ENCODE measurements at places on chromosomes 3 and 15. TPM values are rescaled to one million over a fixed set of nuclear protein-coding genes. Genes with fewer than 3 reads are reported as not detected.
A peak's percentile ranks its signal among the peaks of the same experiment; 100 is the strongest.

- DNase-seq: no peak
Observed at GRCh38 chr3:44117239-44117638, 124.4 kb upstream of the TOPAZ1 start.

Gene TRIM42
- total RNA-seq: not detected

Gene C2CD4A
- not detected for total RNA-seq

- peak; percentile 81 for DNase-seq
Observed at GRCh38 chr3:136250903-136251460, 842 bp downstream of the PCCB start.

- DNase-seq: peak; percentile 71
Observed at GRCh38 chr15:23866832-23867231, 179.7 kb upstream of the NDN start.

- no peak for DNase-seq
Observed at GRCh38 chr15:38503496-38503895, 49.6 kb downstream of the FAM98B start.

- no peak for DNase-seq
Observed at GRCh38 chr3:151800431-151800830, 13.5 kb upstream of the AADAC start.

- DNase-seq: no peak
Observed at GRCh38 chr3:53702776-53703530, 143.3 kb downstream of the CHDH start.

DNA sequence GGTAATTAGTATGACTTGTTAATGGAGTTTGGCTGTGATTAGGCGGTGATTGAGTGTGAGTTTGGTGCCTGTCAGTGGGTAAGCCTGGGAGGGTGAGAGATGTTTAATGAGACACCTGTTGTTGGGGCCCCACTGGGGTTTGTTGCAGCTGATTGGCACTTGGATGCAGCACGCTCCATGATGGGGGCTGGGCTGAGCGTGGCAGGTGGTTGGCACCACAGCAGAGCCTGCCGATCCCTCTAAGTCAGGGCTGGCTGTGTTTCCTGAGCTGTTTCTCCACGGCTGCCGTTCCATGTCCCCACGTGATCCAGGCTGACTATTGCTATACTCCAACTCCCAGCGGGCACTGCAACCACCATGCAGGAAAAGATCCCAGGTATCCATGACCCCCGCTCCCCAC is 93.5 kb upstream of the ARRDC4 start:
- peak; percentile 81 for DNase-seq

Gene ZNF197
- total RNA-seq: 28.8 TPM

DNA sequence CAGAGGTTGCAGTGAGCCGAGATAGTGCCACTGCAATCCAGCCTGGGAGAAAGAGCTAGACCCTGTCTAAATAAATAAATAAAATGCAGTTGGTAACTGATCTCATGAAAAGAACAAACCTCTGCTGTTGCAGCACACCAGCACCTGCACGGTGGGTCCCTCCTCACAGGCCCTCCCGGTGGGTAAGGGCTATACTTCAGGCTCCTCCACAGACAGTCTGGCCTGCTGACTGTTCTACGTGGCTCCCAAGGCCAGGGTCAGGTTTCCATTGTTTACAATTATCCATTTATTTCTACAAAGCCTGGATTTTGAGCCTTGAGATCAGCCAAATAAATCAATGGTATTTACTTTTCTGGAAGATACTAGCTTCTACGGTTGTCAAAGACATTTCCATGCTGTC is 5.1 kb upstream of the APBA2 start:
- DNase-seq: no peak

Gene TIGIT
- not detected for total RNA-seq

GRCh38 chr3:72745146-72745999 is 102.9 kb downstream of the SHQ1 start:
- DNase-seq: no peak

Gene NAA50
- total RNA-seq: 263 TPM

GRCh38 chr3:170809975-170810357 is 60.0 kb downstream of the RPL22L1 start:
- DNase-seq: no peak

Gene TRPC1
- 28.9 TPM for total RNA-seq

GRCh38 chr3:140006331-140006730 is 71.3 kb downstream of the CLSTN2 start:
- DNase-seq: peak; percentile 68

DNA sequence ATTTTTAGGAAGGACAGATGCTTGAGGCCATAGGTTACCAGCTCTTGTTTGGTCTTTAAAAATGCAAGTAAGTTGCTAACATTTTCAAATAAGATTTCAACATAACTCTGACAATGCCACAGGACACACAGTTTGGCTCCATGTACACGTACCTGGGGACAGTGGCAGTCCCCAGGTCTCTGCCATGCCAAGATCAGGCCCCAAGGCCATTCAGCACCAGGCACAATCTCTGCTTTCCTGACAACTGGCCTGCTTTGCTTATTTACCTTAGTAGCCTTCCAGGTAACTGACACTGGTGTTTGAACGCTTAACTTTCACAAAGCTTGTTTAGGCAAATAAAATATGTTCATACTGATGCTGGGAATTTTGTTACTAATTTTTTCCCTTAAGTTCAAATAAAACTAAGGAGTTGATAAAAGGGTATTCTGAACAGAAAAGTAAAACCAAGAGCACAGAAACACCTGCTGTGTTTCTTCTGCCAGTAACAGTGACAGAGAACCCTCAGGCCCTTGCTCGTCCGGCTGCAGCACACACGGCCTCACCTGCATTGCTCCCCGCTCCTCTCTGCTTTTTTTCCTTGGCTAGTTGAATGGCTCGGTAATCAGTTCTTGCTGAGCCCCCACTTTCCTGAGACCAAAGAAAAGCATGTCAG is 16.5 kb downstream of the ZXDC start:
- no peak for DNase-seq

DNA sequence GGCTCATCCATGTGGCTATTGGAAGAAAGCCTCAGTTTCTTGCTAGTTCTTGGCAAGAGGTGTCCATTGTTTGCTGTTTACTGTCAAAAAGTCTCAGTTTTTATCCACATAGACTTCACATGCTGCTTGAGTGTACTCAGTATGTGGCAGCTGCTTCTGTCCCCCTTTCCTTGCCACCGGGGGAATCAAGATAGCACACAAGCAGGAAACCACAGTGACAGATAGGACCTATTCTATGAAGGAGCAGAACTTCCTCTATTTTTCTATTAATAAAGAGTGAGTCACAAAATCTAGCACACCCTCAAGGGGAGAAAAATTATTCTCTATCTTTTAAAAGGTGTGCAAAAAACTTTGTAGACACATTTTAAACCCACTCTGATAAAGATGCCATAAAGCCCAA is 121.4 kb upstream of the GMNC start:
- no peak for DNase-seq

GRCh38 chr15:71278989-71279756 is 163.9 kb downstream of the THSD4 start:
- peak; percentile 85 for DNase-seq

- DNase-seq: no peak
Observed at GRCh38 chr15:26179906-26180305, 316.8 kb upstream of the ATP10A start.

GRCh38 chr3:139534455-139534812 is 5.1 kb downstream of the RBP1 start:
- peak; percentile 69 for DNase-seq

- DNase-seq: peak; percentile 31
Observed at GRCh38 chr15:47820747-47821319, 103.5 kb downstream of the SEMA6D start.

- DNase-seq: no peak
Observed at GRCh38 chr3:142566096-142566495, 12.4 kb downstream of the ATR start.

GRCh38 chr3:166243511-166243910 is 406.3 kb upstream of the BCHE start:
- DNase-seq: no peak

GRCh38 chr15:36653851-36654250 is 74.4 kb downstream of the CDIN1 start:
- DNase-seq: peak; percentile 24

DNA sequence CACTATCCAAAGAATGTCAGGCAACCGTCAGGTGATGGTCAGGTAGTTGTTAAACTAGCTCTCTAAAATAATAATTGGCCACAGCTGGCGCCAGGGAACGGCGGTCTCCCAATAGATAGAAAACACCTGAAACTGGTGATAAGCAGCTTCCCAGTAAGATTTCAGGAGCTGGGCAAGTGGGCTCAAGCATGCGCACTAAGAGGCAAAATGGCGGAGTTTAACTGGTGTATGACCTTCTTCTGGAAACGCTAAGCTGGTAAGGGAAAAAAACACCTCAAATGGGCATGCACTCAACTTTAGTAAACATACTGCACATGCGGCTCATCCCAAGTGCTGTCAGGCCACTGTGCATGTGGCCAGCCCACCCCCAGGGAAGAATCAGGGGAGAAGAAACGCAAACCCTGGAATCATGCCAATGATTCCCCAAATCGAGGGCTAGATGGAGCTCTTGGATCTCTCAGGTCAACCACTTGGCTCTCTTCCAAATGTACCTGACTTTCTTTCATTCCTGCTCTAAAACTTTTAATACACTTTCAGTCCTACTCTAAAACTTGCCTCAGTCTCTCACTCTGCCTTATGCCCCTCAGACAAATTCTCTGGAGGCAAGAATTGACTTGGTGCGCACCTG is 195.0 kb downstream of the ZNF621 start:
- DNase-seq: peak; percentile 64

Gene P4HTM
- total RNA-seq: 37.1 TPM

Gene WDR76
- total RNA-seq: 11.7 TPM

Gene SPTSSB
- total RNA-seq: 4.4 TPM

Gene HAPLN3
- 6.1 TPM for total RNA-seq

- DNase-seq: no peak
Observed at GRCh38 chr3:79406175-79406574, 361.6 kb downstream of the ROBO1 start.

Gene CTXN2
- not detected for total RNA-seq

GRCh38 chr3:12877040-12877439 is 35.7 kb upstream of the RPL32 start:
- DNase-seq: no peak

Gene SUMF1
- 55.4 TPM for total RNA-seq

Gene RBP2
- not detected for total RNA-seq

DNA sequence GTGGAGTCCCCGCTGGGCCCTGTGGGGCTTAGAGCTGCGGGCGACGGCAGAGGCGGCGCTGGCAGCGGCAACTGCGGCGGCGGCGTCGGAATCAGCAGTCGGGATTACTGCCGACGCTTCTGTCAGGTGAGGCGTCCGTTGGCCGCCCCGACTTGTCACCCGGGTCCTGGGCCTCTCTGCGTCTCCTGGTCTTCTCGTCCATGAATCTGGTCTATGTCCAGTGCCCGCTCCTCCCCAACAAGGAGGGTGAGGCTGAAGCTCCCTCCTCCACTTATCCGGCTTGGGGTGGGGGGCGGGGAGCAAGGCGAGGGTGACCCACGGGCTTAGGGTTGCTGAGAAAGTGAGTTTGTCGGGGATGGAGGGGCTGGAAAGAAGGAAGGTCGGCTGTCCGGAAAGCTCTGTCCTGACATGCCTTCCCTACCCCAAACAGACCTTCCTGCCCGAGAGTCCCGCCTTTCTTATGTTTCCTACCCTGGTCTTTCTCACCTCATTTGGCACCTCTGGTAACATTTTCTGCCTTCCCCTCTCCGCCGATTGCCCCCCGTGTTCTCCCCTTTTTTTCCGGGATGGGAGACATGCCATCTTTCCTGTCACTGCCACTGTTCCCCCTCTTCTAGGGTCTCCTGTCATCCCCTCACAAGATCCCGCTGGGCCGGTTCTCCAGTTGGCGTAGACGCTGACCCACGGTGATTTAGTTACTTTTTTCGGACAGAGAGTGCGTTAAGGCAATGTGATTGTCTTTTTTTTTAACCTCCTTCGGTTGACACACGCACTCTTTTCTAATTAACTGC is 520 bp downstream of the ZNF654 start:
- peak; percentile 37 for DNase-seq

Gene OR5K4
- total RNA-seq: not detected

- no peak for DNase-seq
Observed at GRCh38 chr3:190618330-190619030, 104.6 kb downstream of the IL1RAP start.

- no peak for DNase-seq
Observed at GRCh38 chr3:53485675-53486403, 8.6 kb upstream of the CACNA1D start.

Gene NAA80
- 5.6 TPM for total RNA-seq

DNA sequence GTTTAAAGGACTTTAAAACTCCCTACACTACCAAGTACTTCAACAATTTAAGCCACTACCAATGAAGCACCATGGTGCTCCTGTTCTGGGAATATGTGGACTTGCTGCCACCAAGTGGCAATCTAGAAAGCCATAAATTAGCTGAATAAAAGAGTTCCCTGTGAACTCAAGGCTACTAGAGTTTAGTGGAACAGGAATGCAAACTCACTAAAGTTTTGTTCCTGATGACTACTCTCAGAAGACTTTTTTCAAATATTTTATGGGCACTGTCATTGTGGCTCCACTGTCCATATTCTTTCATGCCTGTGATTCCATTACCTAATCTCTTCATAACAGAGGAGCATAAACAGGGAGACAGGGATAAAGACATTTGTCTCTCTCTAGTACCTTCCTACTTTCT is 63.9 kb downstream of the TMCC1 start:
- DNase-seq: peak; percentile 86

Gene CIB2
- 12.1 TPM for total RNA-seq

GRCh38 chr3:59443618-59444293 is 393.9 kb upstream of the CFAP20DC start:
- DNase-seq: no peak

GRCh38 chr3:127711021-127711695 is 38.4 kb downstream of the ABTB1 start:
- no peak for DNase-seq

Gene CELSR3
- total RNA-seq: 0.51 TPM

DNA sequence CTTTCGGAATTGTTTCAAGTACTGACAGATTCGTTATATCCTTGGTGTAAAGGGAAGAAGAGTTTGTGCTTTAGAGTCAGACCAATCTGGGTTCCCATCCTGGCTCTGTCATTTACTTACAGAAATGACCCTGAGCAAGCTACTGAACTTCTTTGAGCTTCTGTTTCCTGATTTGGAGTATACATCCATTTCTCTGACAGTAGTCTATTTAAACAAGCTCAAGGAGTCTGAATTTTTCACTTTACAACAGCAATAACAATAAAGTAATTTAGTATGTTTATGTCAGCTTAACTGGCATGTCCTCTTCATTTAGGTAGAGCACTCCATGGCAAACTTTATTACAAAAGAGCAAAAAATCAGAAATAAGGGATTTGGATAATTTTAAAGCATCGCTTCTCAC is 27.8 kb downstream of the FAM98B start:
- DNase-seq: no peak
